ENCODE measurements at places on chromosomes 7 and 10.

GRCh38 chr7:140200061-140200989, 23.5 kb upstream of the KDM7A start:
- no peak for DNase-seq

GRCh38 chr10:28575852-28576251, 42.9 kb downstream of the WAC start:
- no peak for DNase-seq

DNA sequence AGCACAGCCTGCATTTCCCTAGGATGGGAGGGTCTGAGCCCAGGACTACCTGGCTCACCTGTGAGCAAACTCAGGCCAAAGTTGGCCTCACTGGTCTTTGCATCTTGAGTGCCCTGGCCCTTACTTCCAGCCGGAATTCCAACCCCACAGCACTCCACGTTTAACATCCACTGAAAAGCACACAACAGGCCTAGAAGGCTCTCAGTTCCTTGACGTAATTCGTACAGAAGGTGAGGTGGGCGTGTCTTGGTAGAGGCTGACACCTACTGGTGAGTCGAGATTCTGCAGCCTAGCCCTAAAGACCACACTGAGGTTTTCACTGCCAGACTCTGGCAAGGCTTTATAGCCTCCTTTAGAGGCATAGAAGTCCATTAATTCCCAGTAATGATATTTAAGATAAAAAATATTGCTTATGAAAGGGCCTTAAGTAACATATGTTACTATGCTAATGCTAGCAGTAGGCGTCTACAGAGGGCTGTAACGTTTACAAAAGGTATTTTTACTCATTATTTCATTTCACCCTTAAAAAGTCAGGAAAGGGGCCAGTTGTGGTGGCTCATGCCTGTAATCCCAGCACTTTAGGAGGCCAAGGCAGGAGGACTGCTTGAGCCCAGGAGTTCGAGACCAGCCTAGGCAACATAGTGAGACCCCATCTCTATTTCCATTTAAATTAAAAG, 95.8 kb downstream of the HIP1 start:
- DNase-seq, result peak; percentile 60

- DNase-seq, result no peak
These were observed 107.5 kb downstream of the GRB10 start for GRCh38 chr7:50674896-50675835.

DNA sequence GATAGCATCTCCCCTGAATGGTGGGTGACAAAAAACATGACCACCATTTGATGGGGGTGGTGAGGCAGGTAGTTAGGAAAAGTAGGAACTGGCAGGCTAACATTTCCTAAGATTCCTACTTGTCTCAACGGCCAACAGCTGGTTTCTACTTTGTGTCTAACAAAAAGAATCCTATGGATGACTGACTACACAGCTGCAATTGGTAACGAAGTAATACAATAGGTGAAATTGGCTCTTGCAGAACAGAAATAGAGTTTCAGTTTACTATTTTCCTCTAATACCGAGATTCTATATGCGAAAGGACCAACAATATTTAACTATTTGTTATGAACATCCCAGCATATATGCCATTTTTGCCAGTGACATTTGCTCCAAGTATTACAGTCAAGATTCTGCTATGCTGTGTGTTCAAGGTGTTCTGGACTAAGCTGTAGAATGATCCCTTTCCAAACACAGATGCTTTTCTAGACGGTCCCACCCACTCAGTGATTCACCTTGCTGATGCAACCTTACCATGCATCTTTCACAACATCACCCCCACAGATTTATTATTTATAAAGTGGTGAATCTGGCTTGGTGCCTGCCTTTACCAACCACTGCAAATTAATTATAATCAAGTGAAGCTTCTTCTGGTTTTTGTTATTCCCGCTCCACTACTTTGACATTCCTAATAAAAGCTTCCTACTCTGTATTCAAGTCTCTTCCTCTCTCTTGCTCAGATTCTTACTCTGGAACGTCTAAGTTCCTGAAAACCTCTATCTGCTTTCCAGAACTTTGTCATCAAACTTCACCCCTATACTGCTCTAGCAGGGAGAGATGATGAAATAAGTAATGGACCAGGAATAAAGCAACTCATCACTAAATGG, 16.8 kb downstream of the BBIP1 start:
- DNase-seq, result peak; percentile 35

DNA sequence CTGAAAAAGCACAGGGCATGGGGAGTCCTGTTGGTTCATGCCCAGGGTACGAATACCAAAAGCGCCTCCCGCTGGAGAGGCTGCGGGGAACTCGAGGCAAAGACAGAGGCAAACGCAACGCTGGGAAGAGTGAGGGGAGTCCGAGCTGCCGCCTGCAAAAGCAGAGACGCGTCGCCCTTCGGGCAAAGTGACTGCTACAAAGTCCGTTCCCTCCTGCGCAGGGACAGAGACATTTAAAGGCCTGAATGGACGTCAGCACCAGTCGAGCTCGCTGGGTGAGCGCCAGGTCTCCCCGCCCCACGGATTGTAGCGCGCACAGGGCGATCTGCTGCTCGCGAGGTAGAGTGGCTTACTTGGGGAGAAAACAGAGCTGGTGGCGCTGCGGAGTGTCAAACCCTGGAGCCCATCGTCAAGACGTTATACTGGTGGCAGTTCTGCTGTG, 732.8 kb downstream of the ZWINT start:
- DNase-seq, result no peak

DNA sequence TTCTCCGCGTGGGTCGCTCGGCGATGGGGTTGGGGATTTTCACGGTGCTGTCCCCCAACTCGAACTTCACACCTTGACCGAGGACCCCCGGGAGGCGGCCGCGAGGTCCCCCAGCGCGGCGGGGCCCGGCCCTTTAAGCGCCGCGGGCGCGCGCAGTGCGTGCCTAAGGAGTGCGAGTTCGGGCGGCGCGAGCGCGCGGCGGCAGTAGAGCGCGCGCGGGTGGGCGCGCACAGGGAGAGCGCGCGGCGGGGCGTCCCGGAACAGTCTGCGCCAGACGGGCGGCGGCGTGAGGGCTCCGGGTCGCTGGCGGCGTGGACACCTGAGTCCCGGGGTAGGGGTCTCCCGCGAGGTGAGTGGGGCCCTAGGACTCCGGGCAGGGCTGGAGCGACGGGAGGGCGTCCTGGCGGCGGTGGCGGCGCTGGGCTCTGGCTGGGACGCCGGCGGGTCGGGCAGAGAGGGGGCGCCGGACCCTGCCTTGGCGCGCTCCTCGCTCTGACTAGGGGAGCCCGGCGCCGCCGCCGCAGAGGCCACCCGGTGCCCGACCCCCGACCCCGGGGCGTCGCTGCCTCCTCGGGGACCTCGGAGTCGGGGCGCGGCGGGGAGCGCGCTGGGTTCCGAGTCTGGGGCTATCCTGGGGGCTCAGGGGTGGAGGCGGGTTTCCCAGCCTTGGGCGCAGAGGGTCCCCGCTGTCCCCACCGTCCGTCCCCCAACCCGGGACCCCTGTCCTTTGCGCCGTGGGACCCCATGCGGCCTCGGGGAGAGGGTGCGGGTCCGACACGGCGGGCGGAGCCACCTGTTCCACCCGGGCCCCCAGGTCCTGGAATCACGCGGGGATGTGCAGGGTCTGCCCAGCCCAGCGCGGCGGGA, at the start of gene PROSER2:
Gene PROSER2 (plus strand): TSS at position 235 of the 867 bp plus-strand sequence. CDS start 28,722 bp downstream, outside the sequence.
- peak; percentile 55 for DNase-seq

DNA sequence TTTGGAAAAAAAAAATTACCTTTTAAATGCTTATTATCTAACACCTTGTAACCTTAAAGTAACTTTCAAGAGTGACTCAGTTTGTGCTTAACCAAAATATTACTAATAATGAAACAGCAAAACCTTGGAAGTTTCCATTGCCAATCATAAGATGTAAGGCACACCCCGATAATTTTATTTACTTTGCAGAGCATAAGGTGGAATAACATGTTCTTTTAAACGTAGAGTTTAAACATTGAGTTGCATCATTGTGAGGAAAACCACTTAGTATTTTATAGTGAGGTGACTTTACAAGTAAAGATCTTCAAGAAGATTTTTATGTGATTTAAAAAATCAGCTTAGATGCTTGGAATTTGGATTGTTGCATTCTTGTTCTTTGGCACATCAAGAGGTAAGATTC, at the start of gene PNLIPRP3:
Gene PNLIPRP3 (plus strand): TSS at position 177 of the 400 bp plus-strand sequence. CDS start 166 bp downstream, at position 343.
- no peak for DNase-seq

- no peak for DNase-seq
These were observed 30.1 kb downstream of the SFMBT2 start for GRCh38 chr10:7380704-7381241.

DNA sequence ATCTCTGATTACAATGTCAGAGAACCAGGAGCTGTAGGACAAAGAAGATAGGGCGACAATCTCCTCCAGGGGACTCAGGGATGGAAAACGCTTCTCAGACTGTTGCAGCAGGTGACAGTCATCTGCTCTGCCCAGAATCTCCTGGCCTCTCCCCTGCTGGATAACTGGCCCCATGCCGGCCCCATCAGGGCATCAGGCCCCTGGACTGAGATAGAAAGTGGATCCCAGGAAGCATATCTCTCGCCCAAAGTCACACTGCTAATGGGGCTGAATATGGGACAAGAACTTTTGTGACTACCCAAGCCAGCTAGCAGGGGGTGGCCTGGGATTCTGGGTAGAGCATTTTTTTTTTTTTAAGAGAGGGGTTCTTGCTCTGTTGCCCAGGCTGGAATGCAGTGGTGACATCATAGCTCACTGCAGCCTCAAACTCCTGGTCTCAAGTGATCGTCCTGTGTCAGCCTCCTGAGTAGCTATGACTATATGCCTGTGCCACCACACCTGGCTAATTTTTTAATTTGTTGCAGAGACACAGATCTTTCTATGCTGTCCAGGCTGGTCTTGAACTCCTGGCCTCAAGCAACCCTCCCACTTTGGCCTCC, 20.5 kb upstream of the MLXIPL start:
- DNase-seq, result no peak

GRCh38 chr10:75097666-75098285, 13.7 kb upstream of the SAMD8 start:
- DNase-seq, result no peak
